ENCODE measurements at places on chromosomes 16 and 17.

GRCh38 chr16:89599451-89599858 is 14.0 kb upstream of the DPEP1 start:
- no peak for DNase-seq

DNA sequence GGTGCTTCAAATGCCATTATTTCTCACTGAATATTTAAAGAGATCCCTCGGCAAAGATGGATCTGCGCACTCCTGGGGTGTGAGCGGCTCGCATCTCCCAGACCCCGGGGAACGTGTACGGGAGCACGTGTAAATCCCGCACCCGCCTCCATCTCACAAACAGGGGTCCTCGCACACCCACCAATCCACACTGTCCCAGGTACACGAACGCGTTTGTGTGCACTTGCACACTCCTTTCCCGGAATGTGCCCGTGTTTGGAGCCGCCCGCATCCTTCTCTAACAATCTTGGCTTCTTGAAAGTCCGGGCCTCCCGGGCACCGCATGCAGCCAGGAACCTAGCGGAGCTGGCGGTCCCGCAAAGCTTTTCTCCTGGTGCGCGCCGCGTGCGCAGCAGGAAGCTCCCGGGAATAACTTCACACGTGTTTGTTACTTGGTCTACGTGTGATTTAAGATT is 2.5 kb upstream of the SALL1 start:
- no peak for DNase-seq

DNA sequence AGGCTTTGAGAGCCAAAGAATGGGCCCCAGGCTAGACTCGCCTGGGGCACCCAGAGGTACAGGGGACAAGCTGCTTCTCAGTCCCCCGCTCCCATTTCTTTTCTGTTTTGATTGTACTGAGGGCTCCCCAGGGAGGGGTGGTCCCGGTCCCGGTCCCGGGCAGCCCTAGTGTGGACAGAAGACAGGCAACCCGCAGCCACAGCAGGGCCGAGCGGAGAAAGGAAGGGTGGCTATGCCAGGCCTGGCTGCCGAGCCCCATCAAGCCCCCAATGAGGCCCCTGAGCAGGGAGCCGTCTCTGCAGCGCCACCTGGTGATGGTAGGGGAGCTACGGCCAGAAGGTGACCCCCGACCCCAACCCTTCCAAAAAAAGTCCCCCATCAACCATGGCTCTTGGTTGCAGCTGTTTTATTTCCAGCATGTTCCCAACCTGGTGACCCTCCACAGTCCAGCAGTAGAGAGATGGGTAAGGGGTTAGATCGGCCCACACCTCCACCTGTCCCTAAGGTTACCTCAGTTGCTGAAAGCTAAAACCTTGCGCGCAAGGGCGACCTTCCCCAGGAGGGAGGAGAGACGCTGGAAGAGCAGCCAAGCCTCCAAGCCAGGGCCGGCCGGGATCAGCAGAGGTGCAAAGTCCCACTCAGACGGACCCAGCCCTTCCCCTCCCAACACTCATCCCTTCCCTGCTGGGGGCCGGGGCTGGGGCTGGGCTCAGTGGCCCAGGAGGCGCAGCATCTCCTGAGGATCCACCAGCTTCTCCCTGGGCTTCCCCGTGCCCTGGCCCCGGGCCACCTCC is 2.6 kb upstream of the GRIN2C start:
- DNase-seq = no peak

GRCh38 chr16:1613211-1613622 is 1.1 kb downstream of the CRAMP1 start:
- DNase-seq = no peak

- DNase-seq = no peak
Observed at GRCh38 chr17:69096541-69096940, 35.8 kb upstream of the ABCA9 start.

- no peak for DNase-seq
Observed at GRCh38 chr17:7843536-7844291, 9.7 kb downstream of the KDM6B start.

GRCh38 chr17:69501591-69502468 is 87.3 kb downstream of the MAP2K6 start:
- peak; percentile 55 for DNase-seq

GRCh38 chr17:81526662-81527571 is 1.3 kb upstream of the FSCN2 start:
- DNase-seq = no peak

- DNase-seq = peak; percentile 54
Observed at GRCh38 chr16:85514598-85515318, 98.4 kb upstream of the GSE1 start.

GRCh38 chr17:36501351-36501750 is 14.9 kb downstream of the ZNHIT3 start:
- DNase-seq = no peak

DNA sequence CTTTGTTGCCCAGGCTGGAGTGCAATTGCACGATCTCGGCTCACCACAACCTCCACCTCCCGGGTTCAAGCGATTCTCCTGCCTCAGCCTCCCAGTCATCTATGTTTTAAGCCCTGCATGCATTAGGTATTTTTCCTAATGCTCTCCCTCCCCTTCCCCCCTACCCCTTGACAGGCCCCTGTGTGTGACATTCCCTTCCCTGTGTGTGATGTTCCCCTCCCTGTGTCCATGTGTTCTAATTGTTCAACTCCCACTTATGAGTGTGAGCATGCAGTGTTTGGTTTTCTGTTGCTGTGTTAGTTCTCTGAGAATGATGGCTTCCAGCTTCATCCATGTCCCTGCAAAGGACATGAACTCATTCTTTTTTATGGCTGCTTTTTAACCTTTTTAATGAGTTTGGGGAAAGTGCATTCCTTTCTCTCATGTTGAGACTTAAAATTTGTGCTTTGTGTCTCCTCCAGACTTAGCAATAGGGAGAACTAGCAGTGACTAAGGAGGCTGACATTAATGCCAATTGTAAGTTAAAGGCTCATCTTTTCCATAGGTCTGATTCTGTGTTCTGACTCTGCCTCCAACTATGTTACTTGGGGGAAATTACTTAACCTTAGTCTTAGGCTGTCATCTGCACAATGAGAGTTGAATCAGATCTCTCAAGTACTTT is 17.7 kb upstream of the PHAF1 start:
- no peak for DNase-seq

DNA sequence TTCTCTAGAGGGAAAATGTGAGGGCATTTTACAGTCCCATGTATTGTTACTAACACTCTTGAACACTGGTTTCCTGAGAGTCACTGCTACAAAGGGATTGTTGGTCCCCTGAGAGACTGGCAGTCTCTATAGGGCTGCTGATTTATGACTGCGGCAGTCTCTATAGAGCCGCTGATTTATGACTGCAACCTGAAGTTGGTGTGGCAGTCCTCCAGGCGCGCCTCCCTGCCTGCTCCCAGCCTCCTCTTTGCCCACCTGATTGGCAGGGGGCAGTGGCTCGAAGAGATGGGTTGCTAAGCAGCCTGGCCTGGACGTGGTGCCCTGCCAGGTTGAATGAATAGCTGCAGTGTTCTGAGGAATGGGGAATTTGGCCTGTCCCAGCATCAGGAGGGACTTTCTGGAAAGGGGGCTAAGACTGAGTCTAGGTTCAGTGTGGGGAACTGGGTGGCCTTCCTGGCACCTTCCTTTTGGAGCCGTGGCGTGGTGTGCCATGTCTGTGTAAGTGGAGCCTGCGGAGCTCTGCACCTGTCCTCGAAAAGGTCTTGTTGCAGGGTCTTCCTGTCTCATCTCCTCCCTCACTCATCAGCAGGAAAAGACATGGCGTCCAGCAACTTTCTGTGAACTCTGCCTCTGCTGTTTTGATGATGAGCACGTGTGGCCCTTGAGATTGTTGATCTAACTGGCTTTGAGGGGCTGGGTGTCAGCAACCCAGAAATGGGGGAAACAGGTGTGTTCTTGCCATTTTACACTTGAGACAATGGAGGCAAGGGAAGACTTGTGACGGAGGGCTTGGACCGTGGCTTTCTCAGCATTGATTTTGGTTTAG is 24.9 kb downstream of the SAP30BP start:
- DNase-seq = no peak

DNA sequence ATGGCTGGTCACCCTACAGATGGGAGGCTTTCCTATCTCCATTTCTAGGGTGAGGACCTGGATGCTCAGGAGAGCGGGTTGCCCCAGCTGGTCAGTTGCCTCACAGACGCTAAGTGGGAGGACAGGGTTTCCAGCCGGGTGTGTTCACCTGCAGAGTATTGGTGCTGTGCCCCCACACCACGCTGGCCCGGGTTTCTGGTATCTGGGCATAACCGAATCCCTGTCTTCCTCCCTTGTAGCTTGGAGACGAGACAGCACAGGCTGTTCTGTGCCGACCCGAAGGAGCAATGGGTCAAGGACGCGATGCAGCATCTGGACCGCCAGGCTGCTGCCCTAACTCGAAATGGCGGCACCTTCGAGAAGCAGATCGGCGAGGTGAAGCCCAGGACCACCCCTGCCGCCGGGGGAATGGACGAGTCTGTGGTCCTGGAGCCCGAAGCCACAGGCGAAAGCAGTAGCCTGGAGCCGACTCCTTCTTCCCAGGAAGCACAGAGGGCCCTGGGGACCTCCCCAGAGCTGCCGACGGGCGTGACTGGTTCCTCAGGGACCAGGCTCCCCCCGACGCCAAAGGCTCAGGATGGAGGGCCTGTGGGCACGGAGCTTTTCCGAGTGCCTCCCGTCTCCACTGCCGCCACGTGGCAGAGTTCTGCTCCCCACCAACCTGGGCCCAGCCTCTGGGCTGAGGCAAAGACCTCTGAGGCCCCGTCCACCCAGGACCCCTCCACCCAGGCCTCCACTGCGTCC is 9.7 kb downstream of the CX3CL1 start:
- no peak for DNase-seq

GRCh38 chr17:70658317-70658716 is 489.0 kb downstream of the KCNJ2 start:
- no peak for DNase-seq

DNA sequence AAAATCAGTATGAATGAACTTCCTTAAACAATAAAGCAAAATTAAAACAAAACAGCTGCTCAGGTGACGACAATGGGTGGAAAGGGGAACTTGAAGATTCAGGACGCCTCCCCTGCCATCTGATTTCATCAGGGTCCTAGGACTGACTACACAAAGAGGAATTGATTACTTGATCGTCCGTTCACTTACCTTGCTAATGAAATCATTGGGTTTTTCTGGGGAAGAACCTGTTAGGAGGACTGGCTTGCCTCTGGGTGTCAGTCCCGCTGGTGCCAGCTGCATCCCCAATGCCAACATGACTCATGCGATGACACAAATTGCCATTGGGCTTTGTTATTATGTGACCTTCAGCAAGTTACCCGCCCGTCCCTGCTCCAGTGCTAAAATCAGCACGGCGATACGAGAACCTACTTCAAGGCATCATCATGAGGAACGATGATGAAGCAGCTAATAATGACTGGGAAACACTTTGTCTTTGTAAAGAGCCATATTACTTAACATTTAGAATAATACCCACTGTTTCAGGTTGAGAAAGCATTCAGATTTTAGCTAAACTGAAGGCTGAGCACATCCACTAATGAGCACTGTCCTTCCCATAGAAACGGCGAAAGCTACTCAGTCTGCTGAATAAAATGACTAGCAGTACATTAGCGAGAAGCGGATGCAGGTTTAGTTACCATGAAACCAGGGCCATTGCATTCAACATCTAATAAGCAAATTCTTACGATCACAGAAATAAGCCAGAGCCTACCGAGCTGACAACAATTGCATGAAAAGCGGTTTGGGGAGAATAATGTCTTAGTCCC is 139.4 kb downstream of the ZFHX3 start:
- no peak for DNase-seq

GRCh38 chr16:85029981-85030401 is 2.4 kb downstream of the KIAA0513 start:
- no peak for DNase-seq

- DNase-seq = no peak
Observed at GRCh38 chr17:42273474-42274252, 2.5 kb downstream of the STAT5B start.

GRCh38 chr16:67963662-67964321 is 4.6 kb downstream of the SLC12A4 start:
- DNase-seq = no peak

GRCh38 chr16:88451586-88452481 is 1.2 kb upstream of the ZFPM1 start:
- DNase-seq = no peak

DNA sequence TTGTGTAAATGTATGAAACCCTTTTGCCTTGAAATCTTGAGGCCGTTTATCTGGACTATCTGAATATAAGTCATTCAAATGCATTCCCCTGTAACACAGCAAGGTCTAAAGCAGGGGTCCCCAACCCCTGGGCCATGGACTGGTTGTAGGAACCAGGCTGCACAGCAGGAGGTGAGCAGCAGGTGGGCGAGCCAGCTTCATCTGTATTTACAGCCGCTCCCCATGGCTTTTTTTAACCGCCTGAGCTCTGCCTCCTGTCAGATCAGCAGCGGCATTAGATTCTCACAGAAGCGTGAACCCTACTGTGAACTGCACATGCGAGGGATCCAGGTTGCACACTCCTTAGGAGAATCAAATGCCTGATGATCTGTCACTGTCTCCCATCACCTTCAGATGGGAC is 24.1 kb downstream of the DNAH3 start:
- DNase-seq = no peak

- DNase-seq = peak; percentile 73
Observed at GRCh38 chr17:44338702-44339101, 6.4 kb upstream of the GRN start.

GRCh38 chr16:11056993-11057649 is 112.8 kb downstream of the CLEC16A start:
- no peak for DNase-seq

DNA sequence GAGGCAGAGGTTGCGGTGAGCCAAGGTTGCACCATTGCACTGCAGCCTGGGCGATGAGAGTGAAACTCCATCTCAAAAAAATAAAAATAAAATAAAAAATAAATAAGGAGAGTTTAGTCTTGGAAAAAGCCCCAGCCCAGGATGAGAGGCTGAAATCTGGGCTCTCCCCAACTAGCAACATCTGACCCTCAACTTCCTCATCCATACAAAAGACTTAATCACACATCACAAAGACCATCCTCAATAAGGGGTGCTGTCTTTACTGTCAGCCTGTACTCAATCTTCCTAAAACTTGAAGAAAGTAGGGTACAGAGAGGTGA is 11.4 kb upstream of the SLC4A1 start:
- DNase-seq = no peak

GRCh38 chr16:69181-69580 is 3.2 kb downstream of the RHBDF1 start:
- no peak for DNase-seq

GRCh38 chr17:79628861-79629547 is 18.2 kb upstream of the RBFOX3 start:
- no peak for DNase-seq

- no peak for DNase-seq
Observed at GRCh38 chr17:8408371-8408770, 10.7 kb upstream of the RNF222 start.

DNA sequence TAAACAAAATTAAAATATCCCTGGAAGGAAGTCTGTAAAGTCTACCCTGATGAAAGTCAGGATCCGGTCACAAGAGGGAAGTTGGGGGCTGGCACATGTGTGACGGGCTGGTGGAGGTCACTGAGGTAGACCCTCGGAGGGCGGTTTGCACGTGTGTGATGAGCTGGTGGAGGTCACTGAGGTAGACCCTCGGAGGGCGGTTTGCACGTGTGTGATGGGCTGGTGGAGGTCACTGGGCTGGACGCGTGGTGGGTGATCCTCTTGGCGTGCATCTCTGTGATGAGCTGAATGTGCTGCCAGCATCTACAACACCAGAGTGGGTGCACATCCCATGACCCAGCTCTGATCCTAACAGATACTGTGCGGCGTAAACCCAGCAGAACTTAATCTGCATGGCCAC is 43.7 kb upstream of the METRNL start:
- DNase-seq = no peak

- no peak for DNase-seq
Observed at GRCh38 chr16:89586853-89587252, 11.3 kb downstream of the CPNE7 start.

- peak; percentile 2 for DNase-seq
Observed at GRCh38 chr16:65875381-65876055, 491.0 kb upstream of the CDH5 start.

All from retinal pigment epithelial cell (primary cell).